ENCODE measurements at places on chromosomes 3 and 15.
A peak's percentile ranks its signal among the peaks of the same experiment; 100 is the strongest.

GRCh38 chr15:43253431-43254403 is 13.0 kb downstream of the TGM5 start:
- DNase-seq, result peak; percentile 29

DNA sequence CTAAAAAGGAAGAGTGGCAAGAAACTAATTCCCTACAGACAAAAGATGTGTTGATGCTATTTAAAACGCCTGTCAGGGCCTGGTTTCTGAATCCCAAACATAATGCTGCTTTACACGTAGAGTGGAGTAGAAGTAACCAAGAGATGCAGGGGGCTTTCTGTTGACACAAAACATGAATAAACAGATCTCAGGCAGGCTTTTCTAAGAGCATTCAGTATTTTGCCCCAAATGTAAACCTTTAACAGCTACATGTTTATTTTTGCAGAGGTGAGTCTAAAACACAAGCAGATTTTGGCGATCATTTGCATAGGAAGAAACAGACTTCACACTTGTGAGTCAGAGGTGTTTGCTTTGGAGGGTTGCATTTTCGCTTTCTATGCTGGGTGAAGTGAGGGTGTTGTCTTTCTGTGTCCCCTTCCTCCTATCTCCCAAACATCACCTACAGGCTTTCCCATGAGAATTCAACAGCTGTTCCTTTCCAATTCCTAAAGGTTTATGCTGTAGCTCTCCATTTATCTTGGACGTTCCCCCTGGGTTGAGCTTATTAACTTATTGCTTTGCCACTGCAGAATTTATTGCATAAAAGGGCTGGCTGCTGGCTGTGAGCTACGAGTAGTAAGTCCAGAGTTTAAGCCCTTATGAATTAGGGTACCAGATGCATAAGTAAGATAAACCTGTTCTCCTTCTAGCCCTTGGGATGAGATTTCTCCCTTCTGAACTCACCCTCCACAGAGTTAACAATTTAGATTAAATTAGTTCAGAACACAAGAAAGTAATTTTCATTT is 156.7 kb downstream of the DIPK2A start:
- peak; percentile 65 for DNase-seq

DNA sequence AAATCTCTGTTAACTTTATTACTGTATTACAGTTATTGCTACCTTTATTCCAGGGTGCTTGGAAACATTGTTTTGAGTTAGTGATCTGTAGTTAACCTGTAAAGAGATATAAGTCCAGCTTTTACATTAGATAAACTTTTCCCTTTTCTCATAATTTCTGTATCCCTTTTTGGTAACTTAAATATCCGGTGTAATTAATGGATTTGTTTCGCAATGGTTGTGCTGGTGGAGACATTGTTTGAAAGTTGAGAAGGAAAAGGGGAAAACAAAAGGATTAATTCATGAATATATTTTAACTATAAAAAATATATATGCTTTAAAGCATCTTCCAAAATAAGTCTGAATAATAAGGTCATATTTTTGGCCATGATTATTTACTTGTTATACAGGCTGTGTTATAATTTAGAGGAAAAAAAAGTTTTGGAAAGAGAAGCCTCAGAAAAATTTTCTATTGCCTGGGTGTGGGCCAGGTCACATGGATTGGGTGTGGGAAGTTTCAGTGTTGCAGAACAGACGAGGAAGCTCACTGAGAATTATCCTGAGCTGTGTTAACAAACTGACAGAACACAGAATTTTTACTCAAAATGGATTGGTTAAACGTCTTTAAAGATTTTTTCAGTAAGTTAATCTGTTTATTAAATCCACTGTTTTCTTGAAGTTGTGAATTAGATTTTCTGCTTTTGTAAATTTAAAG is 27.7 kb upstream of the IL20RB start:
- DNase-seq, result no peak

GRCh38 chr3:55264919-55265318 is 222.2 kb downstream of the WNT5A start:
- DNase-seq, result no peak

Data from G401 (cell line).